ENCODE measurements at places on chromosomes 1 and 21.

DNA sequence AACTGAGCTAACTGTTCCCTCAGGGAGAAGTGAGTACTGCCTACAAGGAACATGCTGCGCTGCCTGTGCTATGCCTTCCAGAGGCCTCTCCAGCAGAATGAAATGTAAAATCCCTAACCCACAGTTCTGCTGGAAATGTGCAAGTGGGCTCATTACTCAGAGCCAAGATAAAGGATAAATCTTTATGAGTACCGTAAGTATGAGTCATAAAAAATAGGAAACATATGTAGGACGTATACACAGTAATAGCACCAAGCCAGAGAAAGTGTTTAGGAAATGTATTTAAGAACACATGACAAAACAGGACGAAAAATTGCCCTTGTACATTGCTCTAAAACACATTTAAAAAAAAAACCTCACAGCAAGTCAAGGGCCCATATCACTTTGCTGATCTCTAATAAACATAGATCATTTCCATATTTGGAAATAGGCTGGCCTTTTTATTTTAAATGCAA, 104.6 kb downstream of the TGFBR3 start:
- DNase-seq = peak; percentile 68

- no peak for DNase-seq
Measured at GRCh38 chr1:25813734-25814471, 5.9 kb upstream of the MTFR1L start.

DNA sequence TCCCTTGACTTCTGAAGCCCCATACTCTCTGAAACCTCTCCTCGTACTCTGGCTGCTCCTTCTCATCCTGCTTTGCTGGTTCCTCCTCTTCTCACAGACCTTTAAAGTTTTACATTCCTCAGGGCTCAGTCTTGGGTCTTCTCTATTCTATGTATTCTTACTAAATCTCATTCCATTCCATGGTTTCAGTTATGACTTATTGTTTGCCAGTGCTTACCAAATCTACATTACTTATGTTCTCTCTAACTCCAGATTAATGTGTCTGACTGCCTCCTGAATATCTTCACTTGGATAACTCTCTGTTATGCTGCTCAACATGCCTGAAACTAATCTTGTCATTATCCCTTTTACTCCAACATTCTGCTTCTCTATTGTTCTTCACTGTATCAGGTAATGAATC, 5.4 kb upstream of the SLC35D1 start:
- no peak for DNase-seq

- DNase-seq = peak; percentile 65
Measured at GRCh38 chr1:178639326-178639725, 85.7 kb upstream of the RALGPS2 start.

DNA sequence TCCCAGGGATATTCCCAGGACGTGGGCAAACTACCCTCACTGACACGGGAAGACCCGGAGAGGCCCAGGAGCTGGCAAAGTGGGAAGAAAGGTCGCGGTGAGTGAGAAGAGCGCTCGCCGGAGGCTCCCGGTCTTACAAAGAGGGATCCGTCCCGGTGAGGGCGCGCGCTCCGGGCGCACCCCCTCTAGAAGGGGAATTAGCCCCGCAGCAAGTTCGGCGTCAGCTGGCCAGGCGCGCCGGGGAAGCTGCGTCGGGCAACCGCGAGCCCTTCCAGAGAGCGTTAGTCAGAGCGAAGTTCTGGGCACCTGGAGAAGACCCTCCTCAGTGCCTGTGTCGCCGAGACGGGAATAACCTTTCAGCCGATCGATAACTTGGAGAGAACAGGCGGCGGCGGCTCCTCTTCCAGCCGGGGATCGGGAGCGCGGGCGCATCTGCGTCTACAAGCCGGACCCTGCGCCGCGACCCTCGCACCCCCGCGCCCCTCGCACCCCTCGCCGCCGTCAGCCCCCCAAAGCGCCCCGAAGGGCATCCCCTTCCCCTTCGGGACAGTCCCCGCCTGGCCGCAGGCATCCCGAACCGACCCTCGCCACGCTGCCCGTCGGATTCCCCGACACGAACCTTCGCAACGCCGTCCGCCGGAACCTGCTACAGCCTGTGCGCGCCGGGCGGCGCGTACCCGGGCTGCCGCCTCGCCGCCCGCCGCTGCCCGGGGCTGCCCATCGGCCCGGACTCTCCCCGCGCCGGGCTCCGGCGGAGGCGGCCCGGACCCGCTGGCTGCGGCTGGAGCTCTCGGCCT, 485 bp downstream of the SIPA1L2 start:
- DNase-seq = no peak

DNA sequence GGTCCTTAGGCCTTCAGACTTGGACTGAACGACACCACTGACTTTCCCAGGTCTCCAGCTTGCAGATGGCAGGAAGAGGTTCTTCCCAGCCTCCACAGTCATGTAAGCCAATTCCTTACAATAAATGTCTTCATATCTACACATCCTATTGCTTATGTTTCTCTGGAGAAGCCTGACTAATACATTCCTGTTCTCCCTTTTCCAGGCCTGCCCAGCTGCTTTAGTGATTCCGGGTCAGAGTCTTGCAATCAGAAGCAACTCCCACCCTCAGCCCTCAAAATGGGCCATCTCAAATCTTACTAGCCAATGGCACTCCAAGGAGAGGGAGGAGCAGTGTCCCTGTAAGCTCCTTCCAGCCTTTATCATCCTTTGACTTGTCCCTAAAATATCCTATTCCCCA, 16.4 kb upstream of the CPT2 start:
- DNase-seq = no peak

- no peak for DNase-seq
Measured at GRCh38 chr1:158022554-158023312, 29.3 kb downstream of the KIRREL1 start.

DNA sequence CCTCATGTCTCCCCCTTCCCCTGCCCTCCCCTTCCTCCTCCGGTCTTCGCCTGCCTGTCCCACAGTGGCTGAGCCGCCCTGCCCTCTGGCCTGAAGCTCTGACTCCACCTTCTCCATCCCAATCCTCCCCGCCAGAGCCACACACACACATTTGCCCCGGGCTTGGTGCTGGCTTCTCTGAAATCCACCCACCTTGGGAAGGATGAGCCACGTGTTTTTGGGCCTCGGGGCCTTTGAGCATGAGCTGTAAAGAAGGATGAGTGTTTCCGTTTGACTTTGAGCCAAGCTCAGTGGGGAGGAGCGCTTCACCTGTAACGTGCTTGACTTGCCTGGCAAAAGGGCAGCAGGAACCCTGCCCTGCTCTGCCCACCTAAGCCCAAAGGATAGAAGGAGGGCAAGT, 295.1 kb downstream of the SIPA1L2 start:
- DNase-seq = no peak

GRCh38 chr1:54296666-54297065, 96.7 kb downstream of the MRPL37 start:
- no peak for DNase-seq

DNA sequence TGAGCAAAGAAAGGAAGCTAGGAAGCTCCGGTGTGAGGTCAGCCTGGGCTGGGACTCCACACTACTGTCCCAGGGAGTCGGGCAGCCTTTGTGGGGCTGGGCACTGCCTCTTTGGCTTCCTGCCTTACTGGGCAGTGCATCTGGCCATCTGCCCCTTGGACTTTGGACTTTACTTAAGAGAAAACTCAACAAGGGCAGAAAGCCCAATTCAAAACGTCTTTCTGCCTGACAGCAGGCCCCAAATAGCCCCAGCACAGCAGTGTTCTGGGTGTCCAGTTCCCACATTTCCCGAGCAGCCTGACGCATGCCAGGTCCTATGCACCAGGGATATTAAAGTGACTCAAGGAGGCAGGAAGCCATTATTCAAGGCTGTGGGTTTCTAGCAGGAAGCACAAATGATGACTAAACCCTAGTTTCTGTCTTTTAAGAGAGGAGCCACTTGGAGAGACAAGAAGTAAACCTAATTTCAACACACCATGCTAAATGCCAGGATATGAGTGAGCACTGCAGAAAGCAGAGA, 37.9 kb upstream of the EDEM3 start:
- DNase-seq = peak; percentile 99

GRCh38 chr1:217032715-217033367, 309.6 kb upstream of the ESRRG start:
- DNase-seq = no peak

GRCh38 chr1:231497629-231498152, 30.8 kb upstream of the TSNAX start:
- no peak for DNase-seq

- DNase-seq = peak; percentile 13
Measured at GRCh38 chr1:35475856-35476674, 81.1 kb downstream of the KIAA0319L start.

DNA sequence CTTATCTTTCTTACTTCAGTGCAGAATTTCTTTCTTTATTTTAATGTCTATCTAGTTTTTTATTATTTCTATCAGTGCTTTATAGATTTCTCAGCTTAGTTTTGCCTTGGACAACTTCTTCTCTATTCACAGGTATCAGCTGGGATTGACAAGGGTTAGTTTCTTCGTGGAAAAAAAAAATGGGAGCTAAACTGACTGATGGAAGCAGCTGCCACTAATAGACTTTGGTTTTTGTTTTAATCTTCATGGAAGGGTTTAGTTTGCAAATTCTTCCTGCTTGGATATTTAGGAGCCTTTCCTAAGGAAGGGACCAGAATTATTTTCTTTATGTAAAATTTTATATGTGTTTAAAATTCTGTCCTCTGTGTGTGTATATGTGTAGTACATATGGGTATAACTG, 306.1 kb upstream of the FMN2 start:
- no peak for DNase-seq

DNA sequence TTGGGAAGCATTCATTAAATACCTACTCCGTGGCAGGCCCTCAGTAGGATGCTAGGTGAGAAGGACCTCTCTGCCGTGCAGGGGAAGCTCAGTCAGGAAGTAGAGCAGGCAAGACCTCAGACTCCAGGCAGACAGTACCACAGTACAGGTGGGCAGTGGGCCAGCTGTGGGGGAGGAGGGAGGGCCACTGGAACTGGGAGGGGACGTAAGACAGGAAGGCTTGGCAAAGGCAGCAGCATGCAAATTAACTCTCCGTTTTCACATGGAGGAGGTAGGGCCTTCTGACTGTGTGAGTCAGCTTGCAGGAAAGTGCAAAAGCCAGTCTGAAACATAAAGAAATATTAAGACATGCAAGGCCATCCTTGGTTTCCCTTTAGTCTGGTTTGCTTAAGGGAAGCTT, 157.7 kb downstream of the TRIM33 start:
- peak; percentile 44 for DNase-seq

GRCh38 chr1:205108464-205108863, 13.3 kb downstream of the RBBP5 start:
- no peak for DNase-seq

- DNase-seq = no peak
Measured at GRCh38 chr1:51073456-51073855, 28.6 kb upstream of the C1orf185 start.

- DNase-seq = peak; percentile 99
Measured at GRCh38 chr1:226034482-226034881, 28.0 kb upstream of the H3-3A start.

- DNase-seq = no peak
Measured at GRCh38 chr1:219805191-219805590, 123.2 kb downstream of the SLC30A10 start.

Data from stromal cell of bone marrow (primary cell).